ENCODE measurements at places on chromosomes 6 and 20.

- peak; percentile 65 for DNase-seq
Observed at GRCh38 chr6:46749731-46750130, 3.0 kb downstream of the ANKRD66 start.

- DNase-seq, result no peak
Observed at GRCh38 chr6:161815965-161816364, 542.1 kb upstream of the AGPAT4 start.

- no peak for DNase-seq
Observed at GRCh38 chr6:45514454-45515230, 136.9 kb upstream of the SUPT3H start.

DNA sequence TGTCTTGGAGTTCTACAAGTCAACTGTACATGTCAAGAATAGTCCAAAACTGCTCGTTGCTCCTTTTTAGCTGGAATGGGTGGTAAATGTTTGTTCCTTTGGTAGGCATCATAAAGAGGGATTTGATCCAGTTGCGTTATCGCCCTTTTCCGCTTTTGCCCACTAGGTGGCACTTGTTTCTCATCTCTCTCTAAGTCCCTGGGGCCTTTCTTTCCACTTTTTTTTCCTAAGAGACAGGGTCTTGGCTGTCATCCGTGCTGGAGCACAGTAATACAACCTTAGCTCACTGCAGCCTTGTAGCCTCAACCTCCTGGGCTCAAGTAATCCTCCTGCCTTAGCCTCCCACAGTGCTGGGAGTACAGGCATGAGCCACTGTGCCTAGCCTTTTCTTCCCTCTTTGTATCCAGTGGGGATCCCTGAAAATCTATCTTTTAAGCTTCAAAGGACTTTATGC is 20.7 kb downstream of the GTPBP2 start:
- DNase-seq, result peak; percentile 88

GRCh38 chr20:40651151-40651550 is 37.9 kb downstream of the MAFB start:
- DNase-seq, result no peak

- no peak for DNase-seq
Observed at GRCh38 chr6:135346747-135347146, 150.8 kb downstream of the AHI1 start.

- no peak for DNase-seq
Observed at GRCh38 chr20:24880356-24880755, 68.7 kb upstream of the CST7 start.
